Kidney epithelial cell (primary cell): ENCODE measurements at places on chromosomes 13 and 19. TPM values are rescaled to one million over a fixed set of nuclear protein-coding genes. Genes with fewer than 3 reads are reported as not detected.

DNA sequence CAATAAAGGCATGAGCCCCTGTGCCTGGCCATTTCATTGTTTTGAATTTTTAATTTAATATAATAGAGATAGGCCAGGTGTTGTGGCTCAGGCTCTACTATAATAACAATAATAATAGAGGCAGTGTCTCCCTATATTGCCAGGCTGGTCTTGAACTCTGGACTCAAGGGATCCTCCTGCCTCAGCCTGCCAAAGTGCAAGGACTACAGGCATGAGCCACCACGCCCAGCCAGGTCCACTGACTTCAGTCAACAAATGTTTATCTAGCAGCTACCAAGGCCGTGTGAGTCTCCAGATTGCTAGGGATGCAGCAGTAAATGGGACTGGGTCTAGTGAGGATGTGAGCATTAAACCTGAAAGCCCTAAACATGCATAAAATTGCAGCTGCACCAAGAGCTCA lies 13.8 kb upstream of the ILF3 start:
- no peak for DNase-seq

GRCh38 chr13:100890645-100891044 lies 216.1 kb upstream of the TMTC4 start:
- no peak for DNase-seq

DNA sequence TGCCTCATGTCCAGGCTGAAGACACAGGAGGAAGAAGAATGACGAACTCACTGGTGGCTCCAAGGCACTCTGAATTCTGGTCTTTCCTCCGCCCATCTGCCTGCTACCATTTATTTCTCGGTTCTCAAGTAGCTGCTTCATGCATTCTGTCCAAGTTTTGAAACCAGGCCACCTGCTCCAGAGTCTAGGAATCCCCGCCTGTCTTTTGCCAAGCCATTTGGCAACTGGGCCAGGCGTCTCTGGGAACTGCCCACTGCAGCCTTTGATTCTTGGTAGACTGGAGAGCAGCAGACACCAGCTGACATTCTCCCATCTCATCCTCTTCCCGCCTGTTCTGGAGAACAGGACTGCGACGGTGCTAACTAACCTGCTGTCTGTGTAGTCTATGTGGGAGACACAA lies 10.8 kb downstream of the SLC35E1 start:
- no peak for DNase-seq

- DNase-seq, result no peak
Observed at GRCh38 chr13:76993021-76993420, 1.1 kb downstream of the CLN5 start.

- no peak for DNase-seq
Observed at GRCh38 chr19:29785955-29786589, 25.7 kb upstream of the CCNE1 start.

DNA sequence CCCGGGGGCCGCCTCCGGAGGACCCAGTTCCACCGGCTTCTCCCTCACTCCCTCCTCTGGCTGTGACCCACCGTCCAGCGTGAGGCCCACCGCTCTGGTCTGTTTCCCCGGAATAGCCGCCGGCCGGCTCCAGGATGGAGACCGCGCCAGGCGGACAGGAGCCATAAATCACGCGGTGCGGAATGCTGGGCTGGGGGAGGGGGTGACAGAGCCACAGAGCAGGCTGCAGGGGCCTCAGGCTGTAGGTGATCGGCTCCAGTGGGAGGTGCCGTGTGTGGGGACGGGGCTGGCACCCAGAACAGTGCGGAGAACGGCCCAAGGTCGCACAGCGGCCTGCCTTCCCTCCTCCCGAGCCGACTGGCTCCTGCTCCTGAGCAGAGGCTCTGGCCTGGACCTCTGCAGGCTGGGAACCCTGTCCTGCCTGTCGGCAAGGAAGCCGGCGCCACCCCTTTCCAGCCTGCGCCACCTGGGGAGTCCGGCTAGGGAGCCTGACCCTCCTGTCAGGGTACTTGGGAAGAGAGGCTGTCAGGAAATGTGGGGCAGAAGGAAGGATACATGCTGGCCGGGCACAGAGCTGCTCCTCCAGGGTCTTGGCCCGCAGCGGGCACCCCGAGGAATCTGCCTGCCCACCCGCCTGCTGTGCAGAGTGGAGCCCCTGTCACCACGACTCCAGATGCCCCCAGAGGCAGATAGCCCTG lies 8.3 kb downstream of the PIAS4 start:
- no peak for DNase-seq

- no peak for DNase-seq
Observed at GRCh38 chr13:33355201-33355895, 69.8 kb upstream of the STARD13 start.

DNA sequence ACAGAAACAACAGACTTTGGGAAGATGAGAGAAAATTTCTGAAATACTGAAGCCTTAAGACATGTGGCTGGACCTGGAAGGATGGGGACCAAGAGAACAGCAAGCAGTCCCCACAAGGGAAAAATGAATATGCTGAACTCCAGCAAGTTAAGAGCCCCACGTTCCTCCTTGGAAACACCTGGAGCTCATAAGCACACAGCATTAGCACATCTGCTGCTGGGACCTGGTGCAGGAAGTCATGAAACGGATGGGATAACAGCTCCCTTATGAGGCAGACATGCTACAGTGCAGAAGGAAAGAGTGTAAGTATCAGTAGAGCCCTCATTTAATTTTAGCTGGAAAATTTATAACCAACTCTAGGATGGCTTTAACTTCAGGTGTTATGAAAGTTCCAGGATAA lies 67.3 kb downstream of the SLC15A1 start:
- DNase-seq, result no peak

GRCh38 chr19:39224910-39225309 lies 19.9 kb downstream of the IFNL3 start:
- DNase-seq, result no peak

Gene ZNF429
- total RNA-seq, result 6.3 and 9.2 TPM in 2 replicates

Gene LRRC25
- total RNA-seq, result 0.08 and 0.14 TPM in 2 replicates

Gene ZNF284
- total RNA-seq, result 1.1 and 1.5 TPM in 2 replicates

Gene TEX29
- total RNA-seq, result not detected in 2 replicates

Gene TMEM145
- 0.54 and 4.9 TPM in 2 replicates for total RNA-seq

Gene GGN
- total RNA-seq, result 0.07 and 1.4 TPM in 2 replicates

Gene GRK1
- total RNA-seq, result not detected in 2 replicates

Gene SPPL2B
- 36.1 and 39.0 TPM in 2 replicates for total RNA-seq

Gene ADGRE3
- not detected in 2 replicates for total RNA-seq

Gene IGFL3
- not detected in 2 replicates for total RNA-seq
